ENCODE measurements at places on chromosomes 4 and X.

DNA sequence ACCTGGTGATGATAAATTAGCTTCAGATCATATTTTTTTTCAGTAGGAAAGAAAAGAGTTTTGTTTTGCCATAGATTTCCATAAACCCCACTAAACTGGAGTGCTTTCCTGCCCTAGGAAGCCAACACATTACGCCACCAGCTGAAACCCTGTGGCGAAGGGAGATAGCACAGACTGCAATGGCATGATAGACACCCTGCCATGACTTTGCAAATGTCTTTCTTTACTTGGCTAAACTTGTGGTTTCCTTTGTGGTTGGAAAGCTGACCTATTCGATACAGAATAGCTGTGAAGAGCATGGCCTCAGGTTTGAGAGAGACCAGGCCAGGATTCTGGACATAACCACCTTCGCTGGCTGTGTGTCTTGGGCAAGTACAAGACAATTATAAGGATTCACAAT, 19.1 kb downstream of the MFAP3L start:
- no peak for DNase-seq

GRCh38 chr4:94920369-94920768, 162.6 kb downstream of the BMPR1B start:
- DNase-seq = no peak

- no peak for DNase-seq
These were observed 8.6 kb downstream of the MAOA start for GRCh38 chrX:43664708-43665107.

DNA sequence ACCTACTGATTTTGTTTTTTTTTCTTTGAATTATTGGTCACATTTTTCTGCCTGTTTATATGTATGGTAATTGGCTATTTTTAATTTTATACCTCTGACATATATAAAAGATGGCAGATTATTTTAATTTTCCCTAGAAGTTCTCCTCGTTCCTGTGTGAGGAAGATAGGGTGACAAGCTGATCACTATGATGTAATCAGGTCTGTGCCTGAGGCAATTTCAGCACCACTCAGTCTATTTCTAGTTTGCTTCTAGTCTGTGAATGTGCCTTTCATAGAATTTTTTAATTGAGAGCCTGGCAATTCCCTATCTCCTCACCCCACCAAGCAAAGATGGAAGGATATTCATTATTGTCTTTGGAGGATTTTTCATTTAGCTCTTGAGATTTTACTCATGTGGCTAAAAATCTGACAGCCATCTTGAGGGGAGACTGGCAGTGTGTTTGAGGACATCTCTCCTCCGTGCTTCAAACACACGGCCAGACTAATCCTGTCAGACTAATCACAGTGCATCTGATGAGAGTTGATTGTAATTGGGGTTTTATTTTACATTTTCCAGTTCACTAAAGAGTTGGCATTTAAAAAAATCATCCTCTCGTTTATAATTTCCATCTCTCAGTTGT, 500.3 kb downstream of the TRIML1 start:
- no peak for DNase-seq
